ENCODE measurements at places on chromosomes 13 and 19. TPM values are rescaled to one million over a fixed set of nuclear protein-coding genes. Genes with fewer than 3 reads are reported as not detected.

Gene ADGRE2
- total RNA-seq, result 1.3 TPM

Gene LRP3
- 0.13 TPM for total RNA-seq

Gene EFNB2
- total RNA-seq, result 0.44 TPM

Gene OR7A5
- not detected for total RNA-seq

Gene ZNF415
- total RNA-seq, result 0.21 TPM

Gene CELF5
- total RNA-seq, result 0.12 TPM

Gene MCEMP1
- not detected for total RNA-seq

DNA sequence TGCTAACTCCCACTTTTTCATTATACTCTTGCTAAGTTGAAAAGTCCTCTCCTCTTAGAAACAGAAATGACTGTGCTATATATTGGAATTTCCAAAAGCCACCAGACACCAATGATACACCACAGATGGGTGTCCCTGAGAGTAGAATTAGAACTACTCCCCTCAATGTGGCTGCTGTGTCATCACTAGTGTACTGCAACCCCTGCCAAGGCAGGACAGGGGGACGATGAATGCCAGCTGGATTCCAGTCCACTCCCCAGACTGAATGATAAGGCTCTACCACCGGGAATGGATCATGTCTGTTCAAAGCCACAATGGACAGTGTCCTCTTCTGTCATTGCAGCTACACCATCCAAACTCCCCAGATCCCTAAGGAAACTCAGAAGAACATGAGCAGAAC, 69.7 kb upstream of the EDNRB start:
- DNase-seq, result no peak

GRCh38 chr13:59364641-59365085, 799.1 kb downstream of the DIAPH3 start:
- DNase-seq, result no peak

DNA sequence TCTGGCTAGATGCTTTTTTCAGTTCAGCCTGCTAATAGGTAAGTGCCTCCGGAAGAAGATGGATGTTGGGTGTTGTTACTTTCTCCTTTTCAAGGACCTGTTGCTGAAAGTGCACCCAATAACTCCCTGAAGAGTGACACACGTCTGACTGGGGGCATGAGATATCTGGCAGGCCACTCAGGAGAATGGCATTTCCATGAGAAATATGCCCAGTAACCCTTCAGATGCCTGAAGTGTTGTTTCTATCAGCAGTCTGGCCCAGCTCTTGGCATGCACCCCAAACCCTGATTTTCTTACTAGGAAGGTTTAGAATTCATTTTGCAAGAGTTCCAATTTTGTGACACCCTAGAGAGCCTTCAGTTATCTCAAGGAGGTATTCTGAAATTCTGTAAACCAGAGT, 71.5 kb downstream of the ARHGAP35 start:
- no peak for DNase-seq

DNA sequence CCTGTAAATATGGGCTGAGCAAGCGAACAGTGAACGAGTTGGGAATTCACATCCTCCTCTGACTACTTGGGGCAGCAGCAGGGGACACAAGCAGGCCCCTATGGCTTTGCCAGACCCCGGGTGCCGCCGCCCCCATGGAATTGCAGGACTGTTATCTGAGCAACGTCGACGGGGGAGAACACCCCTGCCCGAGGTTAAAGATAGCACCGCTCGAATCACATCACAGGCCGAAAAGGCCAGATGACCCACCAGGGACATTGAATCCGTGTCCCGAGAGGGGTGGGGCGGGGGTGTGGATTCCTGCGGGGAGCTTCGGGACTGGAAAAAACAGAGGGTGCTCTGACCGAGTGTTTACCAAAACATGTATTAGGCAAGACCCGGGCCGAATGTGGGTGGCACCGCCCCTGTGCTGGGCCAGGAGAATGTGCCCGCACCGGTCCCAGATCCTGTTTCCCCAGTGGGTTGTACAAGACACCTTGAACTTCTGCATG, 9.1 kb downstream of the FEM1A start:
- no peak for DNase-seq

GRCh38 chr13:22135446-22135845, 464.6 kb downstream of the FGF9 start:
- DNase-seq, result no peak

DNA sequence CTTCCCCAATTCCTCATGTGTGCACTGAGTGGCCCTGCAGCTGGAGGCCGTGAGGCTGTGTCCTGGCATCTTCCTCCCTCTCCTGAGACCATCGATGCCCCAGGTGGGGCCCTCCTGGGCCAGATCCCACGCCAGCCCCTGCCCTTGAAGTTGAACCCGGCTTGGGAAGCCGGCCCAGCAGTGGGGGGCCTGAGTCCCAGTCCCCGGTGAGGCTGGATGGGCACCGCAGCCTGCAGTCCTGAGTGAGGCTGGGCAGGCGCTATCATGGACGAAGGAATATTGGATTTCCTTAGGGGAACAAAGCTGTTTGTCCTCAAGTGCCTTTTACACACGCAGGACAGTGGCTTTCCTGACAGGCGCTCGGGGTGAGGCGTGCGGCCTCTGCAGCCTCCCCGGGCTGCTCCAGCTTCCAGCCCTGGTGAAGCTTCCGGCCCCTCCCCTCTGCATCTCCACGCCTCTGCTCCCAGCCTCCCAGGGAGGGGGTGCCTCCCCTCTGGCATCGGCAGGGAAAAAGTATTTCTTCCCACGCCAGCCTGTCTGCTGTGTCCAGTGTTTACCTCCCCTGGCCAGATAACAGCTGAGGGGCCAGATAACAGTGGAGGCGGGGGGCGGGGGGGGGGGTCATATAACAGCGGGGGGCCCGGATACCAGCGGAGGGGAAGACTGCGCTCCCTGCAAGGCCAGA, 159.5 kb downstream of the KDM4B start:
- no peak for DNase-seq

GRCh38 chr13:32731576-32731975, 145.3 kb downstream of the PDS5B start:
- no peak for DNase-seq

DNA sequence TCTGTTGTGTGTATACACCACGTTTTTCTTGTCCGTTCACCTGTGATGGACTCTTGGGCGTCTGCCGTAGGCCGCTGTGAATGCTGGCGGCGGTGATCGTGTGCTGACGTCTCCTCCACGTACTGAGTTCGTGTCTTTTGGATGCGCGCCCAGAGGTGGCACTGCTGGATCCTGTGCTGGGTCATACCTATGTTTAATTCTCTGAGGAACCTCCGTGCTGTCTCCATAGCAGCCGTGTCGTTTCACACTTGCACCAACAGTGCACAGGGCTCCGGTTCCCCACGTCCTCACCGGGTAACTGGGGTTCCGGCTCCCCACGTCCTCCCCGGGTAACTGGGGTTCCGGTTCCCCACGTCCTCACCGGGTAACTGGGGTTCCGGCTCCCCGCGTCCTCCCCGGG, 56.2 kb downstream of the ATP11A start:
- no peak for DNase-seq

DNA sequence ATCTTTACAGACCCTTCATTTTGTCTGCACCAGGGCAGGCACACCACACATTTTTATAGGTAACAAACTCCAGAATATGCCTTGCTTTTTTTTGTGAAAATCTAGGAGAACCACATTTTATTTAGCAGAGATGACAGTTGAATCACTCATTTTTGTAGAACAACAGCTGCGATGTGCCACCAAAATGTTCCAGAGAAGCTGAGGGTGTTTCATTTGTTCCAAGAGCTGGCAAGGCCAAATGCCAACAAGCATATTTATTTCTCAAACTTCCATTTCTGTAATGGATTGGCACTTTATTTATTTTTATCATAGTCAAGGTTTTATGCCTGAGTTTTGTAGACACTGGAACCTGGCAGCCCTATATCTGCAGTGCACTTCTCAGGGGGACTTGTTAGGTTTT, 10.4 kb downstream of the OLFM4 start:
- DNase-seq, result no peak

DNA sequence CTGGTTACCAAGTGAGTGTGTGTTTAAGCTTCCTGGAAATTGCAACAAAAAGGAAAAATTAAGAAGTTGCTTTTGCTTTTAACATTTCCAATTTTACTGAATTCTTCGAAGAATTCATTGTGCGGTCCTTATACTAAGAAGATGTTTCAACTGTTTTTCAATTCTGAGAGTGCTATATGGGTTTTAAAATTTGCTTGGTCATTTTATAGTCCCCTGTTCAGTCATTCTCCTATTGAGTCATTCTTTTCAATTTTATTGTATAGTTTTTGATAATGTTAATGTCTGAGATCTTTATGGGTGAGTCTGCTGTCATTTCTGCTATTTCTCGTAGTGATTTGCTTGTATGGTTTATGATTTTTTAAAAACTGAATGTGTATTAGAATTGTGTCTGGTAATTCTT, 26.5 kb downstream of the UBA2 start:
- no peak for DNase-seq

DNA sequence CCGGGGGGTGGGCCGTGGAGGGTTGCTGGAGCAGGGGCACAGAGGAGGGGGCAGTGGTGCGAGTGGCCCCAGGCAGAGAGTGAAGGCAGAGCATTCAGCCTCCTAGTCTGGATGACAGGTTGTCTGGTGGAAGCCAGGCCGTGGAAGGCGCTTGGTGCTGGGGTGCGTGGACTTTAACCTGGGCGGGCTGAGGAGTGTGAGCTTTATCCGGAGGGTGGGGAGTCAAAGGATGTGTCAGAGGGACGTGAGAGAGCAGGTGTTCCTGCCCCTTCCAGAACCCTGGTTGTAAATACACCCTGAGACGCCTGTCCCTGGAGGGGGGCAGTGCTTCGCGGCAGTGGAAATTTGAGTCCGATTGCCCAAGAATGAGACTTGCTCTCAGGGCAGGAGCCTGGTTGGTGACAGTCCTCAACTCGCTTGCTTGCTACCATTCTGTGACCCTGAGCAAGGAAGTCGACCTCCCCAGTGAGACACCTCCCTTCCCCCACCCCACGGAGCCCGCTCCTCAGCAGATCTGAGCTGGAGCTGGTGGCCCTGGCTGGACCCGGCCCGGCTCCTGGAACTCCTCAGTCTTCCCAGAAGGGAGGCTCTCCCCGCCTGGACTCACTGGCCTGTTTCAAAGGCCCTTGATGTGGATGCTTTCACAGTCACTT, 2.3 kb downstream of the SPPL2B start:
- no peak for DNase-seq

- no peak for DNase-seq
These were observed 186.9 kb upstream of the STARD13 start for GRCh38 chr13:33472446-33472845.

- DNase-seq, result no peak
These were observed 277.8 kb downstream of the LMO7 start for GRCh38 chr13:75913925-75914324.
